ENCODE measurements at places on chromosomes 1 and 21. TPM values are rescaled to one million over a fixed set of nuclear protein-coding genes. Genes with fewer than 3 reads are reported as not detected.

Gene UTS2
- total RNA-seq = not detected

Gene IGSF3
- total RNA-seq = 5.0 TPM

Gene ZP4
- not detected for total RNA-seq

GRCh38 chr1:219160967-219161366 is 12.7 kb upstream of the LYPLAL1 start:
- DNase-seq = no peak

- no peak for DNase-seq
Observed at GRCh38 chr1:226888816-226889215, 18.4 kb downstream of the PSEN2 start.

- no peak for DNase-seq
Observed at GRCh38 chr1:202624781-202625108, 85.5 kb downstream of the SYT2 start.

DNA sequence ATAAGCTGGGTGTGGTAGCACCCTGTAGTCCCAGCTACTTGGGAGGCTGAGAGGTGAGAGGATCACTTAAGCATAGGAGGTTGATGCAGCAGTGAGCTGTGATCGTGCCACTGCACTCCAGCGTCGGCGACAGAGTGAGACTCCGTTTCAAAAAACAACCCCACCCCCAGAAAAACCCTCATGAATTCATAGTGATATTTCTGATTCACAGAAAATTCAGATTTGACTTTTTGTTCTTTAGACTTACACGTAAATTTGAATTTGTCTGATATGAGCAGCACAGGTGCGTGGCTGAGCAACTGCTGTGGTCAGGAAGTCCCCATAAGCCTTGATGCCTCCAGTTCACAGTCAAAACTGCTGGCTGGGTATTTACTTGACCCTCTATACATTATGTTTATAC is 10.0 kb upstream of the MORC3 start:
- DNase-seq = no peak

DNA sequence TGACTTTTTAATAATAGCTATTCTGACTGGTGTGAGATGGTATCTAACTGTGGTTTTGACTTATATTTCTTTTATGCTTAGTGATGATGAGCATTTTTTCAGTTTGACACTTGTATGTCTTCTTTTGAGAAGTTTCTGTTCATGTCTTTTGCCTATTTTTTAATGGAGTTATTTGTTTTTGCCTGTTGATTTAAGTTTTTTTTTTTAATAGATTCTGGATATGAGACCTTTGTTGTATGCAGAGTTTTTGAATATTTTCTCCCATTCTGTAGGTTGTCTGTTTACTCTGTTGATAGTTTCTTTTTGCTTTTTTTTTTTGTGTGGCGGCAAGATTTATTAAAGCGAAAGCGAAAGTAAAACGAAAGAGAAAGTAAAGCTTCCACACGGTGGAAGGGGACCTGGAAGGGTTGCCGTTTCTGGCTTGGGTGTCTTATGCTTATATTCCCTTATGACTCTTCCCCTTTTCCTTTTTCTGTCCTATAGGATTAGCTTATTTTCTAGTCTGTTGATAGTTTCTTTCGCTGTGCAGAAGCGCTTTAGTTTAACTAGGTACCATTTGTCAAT is 67.6 kb downstream of the TBX19 start:
- no peak for DNase-seq

- DNase-seq = peak; percentile 97
Observed at GRCh38 chr1:41418857-41419583, 57.8 kb downstream of the FOXO6 start.
